ENCODE measurements at places on chromosomes 11 and 22. TPM values are rescaled to one million over a fixed set of nuclear protein-coding genes. Genes with fewer than 3 reads are reported as not detected.

DNA sequence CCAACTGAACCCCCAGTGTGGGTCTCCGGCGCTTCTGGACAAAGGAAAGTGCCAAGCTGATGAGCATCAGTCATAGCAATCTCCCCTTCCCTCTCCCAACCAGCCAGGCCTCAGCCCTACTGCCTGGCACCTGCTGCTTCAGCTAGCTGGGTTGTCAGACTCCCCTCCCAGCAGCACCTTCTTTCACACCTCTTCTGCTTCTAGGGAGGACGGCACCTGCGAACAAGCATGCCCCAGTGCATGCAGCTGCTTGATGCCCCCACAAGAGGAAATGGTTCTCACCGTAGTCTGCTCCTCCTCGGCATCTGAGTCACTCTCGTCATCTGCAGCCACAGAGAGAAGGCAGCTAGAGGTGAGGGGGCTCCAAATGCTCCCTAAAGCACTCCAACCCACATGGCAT is 25.4 kb downstream of the THOC5 start:
- no peaks in the 10 kb centered on the region for H3K4me1 ChIP-seq
- H3K27ac ChIP-seq: no peak overlapping the region
- H3K36me3 ChIP-seq: peaks cover 97% of the 10 kb centered on the region

The CWF19L2 gene
- total RNA-seq: 7.4 TPM

DNA sequence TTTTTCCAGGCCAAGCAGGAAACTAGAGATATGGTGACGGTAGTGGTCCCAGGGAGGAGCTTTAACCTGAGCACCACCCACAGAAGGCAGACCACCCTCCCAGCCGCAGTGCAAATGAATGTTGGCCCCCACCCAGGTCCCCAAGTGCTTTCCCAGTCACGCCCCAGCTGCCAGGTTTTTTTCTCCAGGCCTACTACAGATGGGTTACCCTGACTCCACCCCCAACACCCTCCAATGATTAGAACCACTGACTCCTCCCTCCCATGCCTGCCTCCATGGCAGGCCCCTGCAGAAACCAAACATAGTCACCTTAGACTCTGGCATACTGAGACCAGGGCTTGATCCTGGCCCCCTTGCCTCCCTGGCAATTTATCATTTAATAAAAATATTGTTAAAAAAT is 58.7 kb upstream of the CHST1 start:
- no peaks in the 10 kb centered on the region for H3K4me1 ChIP-seq
- no peak for DNase-seq
- no peak overlapping the region for H3K27ac ChIP-seq
- H3K27me3 ChIP-seq: no peaks in the 10 kb centered on the region
- H3K4me3 ChIP-seq: no peak overlapping the region

- H3K36me3 ChIP-seq: no peaks in the 10 kb centered on the region
- no peak for DNase-seq
- no peaks in the 10 kb centered on the region for H3K27me3 ChIP-seq
- H3K27ac ChIP-seq: no peak overlapping the region
These were observed 31.8 kb downstream of the GLB1L2 start for GRCh38 chr11:134363592-134363991.

DNA sequence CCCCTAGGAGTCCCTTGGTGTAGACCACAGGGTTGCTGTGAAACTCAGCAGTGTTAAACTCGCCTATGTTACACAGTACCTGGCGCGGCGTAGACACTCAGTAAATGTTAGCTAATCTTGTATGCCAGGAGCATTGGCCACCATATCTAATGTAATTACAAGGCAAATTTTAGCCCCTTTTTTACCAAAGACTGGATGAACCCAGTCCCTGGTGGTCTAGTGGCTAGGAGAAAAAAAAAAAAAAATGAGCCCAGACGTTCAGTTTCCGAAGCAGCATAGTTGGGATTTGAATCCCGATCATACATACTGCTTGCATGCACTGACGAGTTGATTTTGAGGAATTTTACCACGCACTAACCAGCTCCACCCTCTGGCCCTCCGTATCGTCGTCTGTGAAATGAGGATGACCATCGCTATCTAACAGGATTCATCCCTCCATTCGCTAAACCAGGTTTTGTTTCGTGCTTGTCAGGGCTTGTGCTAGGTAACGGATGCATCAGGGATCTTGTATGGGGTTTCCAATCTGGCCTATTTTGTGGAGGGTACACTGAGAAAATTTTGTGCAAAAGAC is 688 bp downstream of the PTS start:
- no peaks in the 10 kb centered on the region for H3K4me1 ChIP-seq
- DNase-seq: no peak
- H3K27me3 ChIP-seq: no peaks in the 10 kb centered on the region
- peak overlapping the region; percentile 74 for H3K4me3 ChIP-seq
- peaks cover 16% of the 10 kb centered on the region for H3K36me3 ChIP-seq

DNA sequence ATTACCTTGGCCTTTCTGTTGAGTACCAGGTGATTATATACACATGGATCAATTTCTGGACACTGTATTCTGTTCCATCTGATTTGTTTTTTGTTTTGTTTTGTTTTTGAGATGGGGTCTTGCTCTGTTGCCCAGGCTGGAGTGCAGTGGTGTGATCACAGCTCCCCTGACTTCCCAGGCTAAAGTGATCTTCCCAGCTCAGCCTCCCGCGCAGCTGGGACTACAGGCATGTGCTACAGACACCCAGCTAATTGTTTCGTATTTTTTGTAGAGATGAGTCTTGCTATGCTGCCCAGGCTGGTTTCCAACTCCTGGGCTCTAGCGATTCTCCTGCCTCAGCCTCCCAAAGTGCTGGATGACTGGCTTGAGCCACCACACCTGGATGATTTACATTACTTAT is 19.0 kb downstream of the TCIRG1 start:
- H3K27me3 ChIP-seq: no peaks in the 10 kb centered on the region
- no peak overlapping the region for H3K27ac ChIP-seq
- H3K36me3 ChIP-seq: peaks cover 28% of the 10 kb centered on the region
- no peak for DNase-seq
- H3K4me1 ChIP-seq: no peaks in the 10 kb centered on the region

Measured in right atrium auricular region (tissue), 2 donors.